ENCODE measurements at places on chromosomes 7 and 10. TPM values are rescaled to one million over a fixed set of nuclear protein-coding genes. Genes with fewer than 3 reads are reported as not detected.

The GNGT1 gene
- total RNA-seq: 0.06 TPM

The NUDT13 gene
- total RNA-seq: 3.0 TPM

The RNF148 gene
- total RNA-seq: 0.40 TPM

The FOXP2 gene
- 0.25 TPM for total RNA-seq

The PRSS37 gene
- not detected for total RNA-seq

The SHH gene
- total RNA-seq: 0.03 TPM

The FZD8 gene
- 5.0 TPM for total RNA-seq

The CLDN4 gene
- total RNA-seq: not detected

The CRCP gene
- 30.0 TPM for total RNA-seq

The TMEM176B gene
- 0.54 TPM for total RNA-seq

The SFRP4 gene
- total RNA-seq: not detected

The CFAP58 gene
- total RNA-seq: 0.53 TPM

All from neural progenitor cell (in vitro differentiated cells).